ENCODE measurements at places on chromosomes 4 and X.

GRCh38 chr4:27666943-27667342, 806.3 kb downstream of the STIM2 start:
- no peak for DNase-seq

DNA sequence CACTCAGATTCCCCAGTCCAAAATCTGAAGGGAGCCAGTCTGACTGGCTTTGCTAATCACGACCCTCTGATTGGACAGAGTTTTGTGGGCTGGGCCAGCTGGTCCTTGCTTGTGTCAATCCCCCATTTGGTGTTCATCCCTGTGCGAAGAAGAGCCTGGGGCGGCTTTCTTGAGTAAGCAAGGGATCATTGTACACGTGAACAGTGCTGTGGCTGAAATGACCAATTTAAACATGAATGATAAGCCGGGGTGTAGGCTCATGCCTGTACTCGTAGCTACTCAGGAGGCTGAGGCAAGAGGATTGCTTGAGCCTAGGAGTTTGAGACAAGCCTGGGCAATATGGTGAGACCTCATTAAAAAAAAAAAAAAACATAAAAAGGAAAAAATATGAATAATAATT, 379.1 kb downstream of the RAPGEF2 start:
- DNase-seq = no peak

DNA sequence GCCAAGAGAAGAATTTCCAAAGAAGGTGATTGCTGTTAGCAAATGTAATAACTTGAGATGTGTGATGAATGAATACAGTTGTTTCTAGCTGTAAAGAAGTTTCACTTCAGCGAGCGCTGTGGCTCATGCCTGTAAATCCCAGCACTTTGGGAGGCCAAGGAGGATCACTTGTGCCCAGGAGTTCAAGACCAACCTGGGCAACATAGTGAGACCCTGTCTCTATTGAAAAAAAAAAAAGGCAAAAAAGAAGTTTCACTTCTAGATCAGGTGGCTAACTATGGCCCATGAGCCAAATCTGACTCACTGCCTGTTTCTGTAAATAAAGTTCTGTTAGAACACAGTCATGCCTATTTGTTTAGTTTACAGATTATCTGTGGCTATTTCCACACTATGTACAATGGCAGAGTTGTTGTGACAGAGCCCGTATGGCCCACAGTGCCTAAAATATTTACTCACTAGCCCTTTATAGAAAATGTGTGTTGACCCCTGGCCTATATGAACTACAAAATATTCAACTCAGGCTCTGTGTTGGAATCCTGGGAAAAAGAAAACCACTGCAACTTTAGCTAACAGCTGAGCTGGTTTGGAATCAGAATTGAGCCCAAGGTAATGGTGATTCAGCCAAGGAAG, 54.1 kb upstream of the PRPS1 start:
- DNase-seq = no peak

GRCh38 chrX:11531226-11531625, 134.5 kb downstream of the ARHGAP6 start:
- DNase-seq = no peak

GRCh38 chr4:38663090-38663800, 754 bp upstream of the KLF3 start:
- DNase-seq = no peak

DNA sequence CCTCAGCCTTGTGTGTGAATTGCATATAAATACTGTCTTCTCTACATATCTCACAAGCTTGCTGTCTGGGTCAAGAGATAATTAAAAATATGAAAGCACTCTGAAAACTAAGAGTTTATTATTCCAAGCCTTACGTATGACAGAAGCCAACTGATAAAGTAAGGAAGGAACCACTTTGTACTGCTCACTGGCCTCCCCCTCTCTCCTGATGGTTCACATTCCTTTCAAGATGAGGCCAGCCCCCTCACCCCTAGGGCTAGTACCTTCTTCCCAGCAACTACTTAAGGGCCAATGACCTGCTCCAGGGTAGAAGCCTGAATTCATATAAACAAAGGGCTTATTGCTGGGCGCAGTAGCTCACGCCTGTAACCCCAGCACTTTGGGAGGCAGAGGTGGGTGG, 5.4 kb upstream of the SOWAHD start:
- DNase-seq = no peak

All from natural killer cell (primary cell).